Thoracic aorta (tissue), 2 donors: ENCODE measurements at places on chromosomes 3 and 15. TPM values are rescaled to one million over a fixed set of nuclear protein-coding genes. Genes with fewer than 3 reads are reported as not detected.

DNA sequence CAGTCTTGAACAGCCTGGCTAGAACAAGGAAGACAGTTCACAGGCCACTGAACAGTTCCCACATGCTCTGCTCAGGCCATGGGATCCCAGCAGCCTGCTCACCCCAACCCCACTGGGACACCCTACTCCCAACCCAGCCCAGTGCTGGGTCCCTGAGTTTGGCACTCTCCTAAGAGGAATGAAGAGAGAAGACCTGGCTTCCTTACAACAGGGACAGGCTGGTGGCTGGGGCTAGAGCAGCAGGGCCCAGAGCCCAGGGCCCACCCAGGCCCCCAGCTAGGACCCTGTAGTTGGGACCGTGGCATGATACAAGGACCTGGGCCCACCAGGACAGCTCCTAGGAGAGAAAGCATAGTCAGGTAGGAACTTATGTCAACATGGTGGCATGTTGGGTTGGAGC, 43.4 kb downstream of the SEMA3G start:
- no peaks in the 10 kb centered on the region for H3K4me1 ChIP-seq
- no peak overlapping the region for H3K4me3 ChIP-seq
- H3K27ac ChIP-seq = no peak overlapping the region
- no peaks in the 10 kb centered on the region for H3K27me3 ChIP-seq

- H3K4me3 ChIP-seq = no peak overlapping the region
- peaks cover 23% of the 10 kb centered on the region for H3K36me3 ChIP-seq
- peak overlapping the region; percentile 57 for H3K27ac ChIP-seq
- H3K27me3 ChIP-seq = no peaks in the 10 kb centered on the region
- DNase-seq = no peak
- H3K4me1 ChIP-seq = peaks cover 12% of the 10 kb centered on the region
Measured at GRCh38 chr3:53303957-53304356, 43.4 kb downstream of the DCP1A start.

GRCh38 chr3:179229177-179229576, 21.7 kb downstream of the KCNMB3 start:
- no peak overlapping the region for H3K27ac ChIP-seq
- H3K4me3 ChIP-seq = no peak overlapping the region
- H3K4me1 ChIP-seq = no peaks in the 10 kb centered on the region
- DNase-seq = no peak
- peaks cover 12% of the 10 kb centered on the region for H3K36me3 ChIP-seq

DNA sequence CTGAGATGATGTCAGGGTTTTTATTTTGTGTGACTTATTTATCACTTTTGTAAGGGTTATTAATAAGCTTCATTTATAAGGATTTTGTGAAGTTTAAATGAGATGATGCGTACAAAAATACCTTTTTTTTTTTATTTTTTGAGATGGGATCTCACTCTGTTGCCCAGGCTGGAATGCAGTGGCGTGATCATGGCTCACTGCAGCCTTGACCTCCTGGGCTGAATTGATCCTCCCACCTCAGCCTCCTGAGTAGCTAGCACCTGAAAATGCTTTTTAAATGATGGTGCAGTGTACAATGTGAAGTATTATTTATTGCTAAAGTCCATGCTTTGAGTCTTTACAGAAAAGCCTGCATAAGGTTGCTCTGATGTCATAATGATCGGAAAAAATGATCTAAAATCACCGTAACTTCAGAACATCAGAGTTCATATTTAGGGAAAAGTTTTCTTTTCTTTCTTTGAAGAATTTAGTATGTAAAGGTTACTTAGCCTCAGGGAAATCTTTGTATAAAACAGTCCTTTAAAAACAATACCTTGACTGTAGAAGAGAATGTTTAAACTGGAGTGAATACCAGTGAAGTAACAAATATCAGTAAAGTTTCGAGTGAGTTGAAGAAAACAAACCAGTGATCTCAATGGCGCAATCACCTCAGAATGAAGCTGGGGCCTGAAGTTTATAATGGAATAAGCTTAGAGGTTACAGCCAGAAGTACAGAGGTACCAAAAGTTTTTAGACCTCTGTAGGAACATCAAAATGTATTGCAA, 29.7 kb downstream of the TCF12 start:
- H3K4me3 ChIP-seq = no peak overlapping the region
- peaks cover 17% of the 10 kb centered on the region for H3K4me1 ChIP-seq
- H3K27ac ChIP-seq = no peak overlapping the region
- no peaks in the 10 kb centered on the region for H3K27me3 ChIP-seq
- no peak for DNase-seq

DNA sequence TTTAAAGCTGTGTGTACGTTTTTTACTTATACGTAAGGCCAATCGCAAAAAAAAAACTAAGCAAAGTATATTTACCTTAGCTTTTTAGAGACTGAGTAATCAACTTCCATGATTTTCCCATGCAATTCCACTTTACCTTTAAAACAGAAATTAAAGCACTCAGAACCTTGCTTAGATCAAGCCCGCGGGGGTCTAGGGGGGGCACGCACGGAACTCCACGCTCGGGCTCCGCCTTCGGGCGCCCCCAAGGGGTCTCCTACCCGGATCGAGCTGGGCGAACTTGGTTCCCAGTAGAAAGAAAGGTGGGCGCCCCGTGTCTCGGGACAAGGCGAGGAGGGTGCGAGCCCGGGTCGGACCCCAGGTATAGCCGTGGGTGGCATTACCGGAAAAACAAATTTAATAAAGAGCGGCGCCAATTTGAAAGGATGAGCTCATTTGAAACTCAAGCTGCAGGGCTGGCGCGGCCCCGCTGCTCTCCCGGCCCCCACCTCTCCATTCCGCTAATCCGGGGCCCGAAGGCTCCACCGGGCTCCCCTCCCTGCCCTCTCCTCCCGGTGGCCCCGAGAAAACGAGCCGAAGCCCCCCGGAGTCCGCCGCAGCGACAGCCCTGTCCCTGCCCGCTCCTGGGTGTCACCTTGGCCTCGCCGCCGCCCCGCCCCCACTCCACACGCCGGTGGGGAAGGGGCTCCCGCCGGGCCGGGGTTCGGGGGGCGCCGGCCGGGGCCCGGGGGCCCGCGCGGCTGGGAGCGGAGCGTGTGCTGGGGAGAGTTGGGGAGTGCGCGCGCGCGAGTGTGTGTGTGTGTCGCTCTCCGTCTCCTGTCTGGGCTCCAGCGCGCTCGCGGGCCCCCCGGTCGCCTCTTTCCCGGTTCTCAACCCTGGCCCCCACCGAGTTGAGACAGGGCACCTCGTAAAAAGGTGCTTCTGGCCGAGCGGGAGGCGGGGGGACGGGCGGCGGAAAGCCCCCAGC, 1.5 kb downstream of the IGF2BP2 start:
- H3K4me1 ChIP-seq = peaks cover 32% of the 10 kb centered on the region
- H3K27me3 ChIP-seq = peaks cover 20% of the 10 kb centered on the region
- H3K27ac ChIP-seq = peak overlapping the region; percentile 38
- peak overlapping the region; percentile 78 for H3K4me3 ChIP-seq
- H3K36me3 ChIP-seq = no peaks in the 10 kb centered on the region

- no peaks in the 10 kb centered on the region for H3K4me1 ChIP-seq
- H3K27me3 ChIP-seq = no peaks in the 10 kb centered on the region
- no peaks in the 10 kb centered on the region for H3K36me3 ChIP-seq
Measured at GRCh38 chr3:113912552-113913236, 35.1 kb upstream of the ZDHHC23 start.

- no peak overlapping the region for H3K4me3 ChIP-seq
- H3K4me1 ChIP-seq = no peaks in the 10 kb centered on the region
- no peak for DNase-seq
- H3K27ac ChIP-seq = no peak overlapping the region
Measured at GRCh38 chr3:56251343-56251945, 216.8 kb downstream of the ERC2 start.

- no peak overlapping the region for H3K27ac ChIP-seq
- peak overlapping the region; percentile 51 for H3K4me3 ChIP-seq
- no peaks in the 10 kb centered on the region for H3K27me3 ChIP-seq
- no peaks in the 10 kb centered on the region for H3K36me3 ChIP-seq
- peaks cover 30% of the 10 kb centered on the region for H3K4me1 ChIP-seq
- DNase-seq = no peak
Measured at GRCh38 chr3:99545941-99546580, 92.3 kb upstream of the COL8A1 start.

DNA sequence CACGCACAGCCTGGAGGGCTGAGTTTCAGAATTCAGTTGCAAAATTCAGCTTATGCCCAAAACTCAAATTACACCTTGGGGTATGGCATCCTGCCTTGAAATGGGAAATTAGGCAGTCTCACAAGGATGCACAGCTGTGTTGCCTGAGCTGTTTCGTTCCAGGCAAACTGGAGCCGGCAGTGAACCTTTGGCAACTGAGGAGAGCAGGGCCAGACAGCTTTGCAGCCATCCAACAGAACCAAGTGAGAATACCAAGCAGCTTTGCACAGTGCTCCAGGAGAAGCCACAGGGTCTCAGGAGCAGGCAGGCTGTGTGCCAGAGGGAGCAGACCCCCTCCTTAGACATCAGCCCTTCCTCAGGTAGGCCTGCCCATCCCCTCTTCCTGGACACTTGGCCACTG, 32.5 kb upstream of the BFSP2 start:
- H3K4me1 ChIP-seq = no peaks in the 10 kb centered on the region
- H3K27me3 ChIP-seq = no peaks in the 10 kb centered on the region
- no peak overlapping the region for H3K4me3 ChIP-seq
- H3K27ac ChIP-seq = no peak overlapping the region

GRCh38 chr3:56613016-56613415, 56.0 kb downstream of the CCDC66 start:
- H3K4me1 ChIP-seq = no peaks in the 10 kb centered on the region
- no peaks in the 10 kb centered on the region for H3K27me3 ChIP-seq
- no peak overlapping the region for H3K4me3 ChIP-seq
- H3K27ac ChIP-seq = no peak overlapping the region
- no peak for DNase-seq

- H3K4me1 ChIP-seq = peaks cover 20% of the 10 kb centered on the region
- no peak overlapping the region for H3K4me3 ChIP-seq
- no peaks in the 10 kb centered on the region for H3K27me3 ChIP-seq
- no peak overlapping the region for H3K27ac ChIP-seq
- H3K36me3 ChIP-seq = no peaks in the 10 kb centered on the region
Measured at GRCh38 chr3:172388412-172389078, 59.7 kb downstream of the GHSR start.

GRCh38 chr15:99564221-99565048, 1.3 kb upstream of the MEF2A start:
- H3K27ac ChIP-seq = peak overlapping the region; percentile 96
- peaks cover 33% of the 10 kb centered on the region for H3K4me1 ChIP-seq
- H3K27me3 ChIP-seq = no peaks in the 10 kb centered on the region
- DNase-seq = no peak

GRCh38 chr15:88385078-88385700, 82.0 kb downstream of the MRPL46 start:
- H3K4me3 ChIP-seq = no peak overlapping the region
- no peak for DNase-seq
- H3K36me3 ChIP-seq = no peaks in the 10 kb centered on the region

- no peak overlapping the region for H3K27ac ChIP-seq
- no peaks in the 10 kb centered on the region for H3K4me1 ChIP-seq
- H3K4me3 ChIP-seq = no peak overlapping the region
- no peak for DNase-seq
- H3K27me3 ChIP-seq = no peaks in the 10 kb centered on the region
- H3K36me3 ChIP-seq = no peaks in the 10 kb centered on the region
Measured at GRCh38 chr15:29936353-29937049, 114.2 kb upstream of the TJP1 start.

Gene ZKSCAN7
- total RNA-seq = 5.4 TPM

Gene NECTIN3
- total RNA-seq = 37.1 TPM

Gene SCG5
- total RNA-seq = 3.3 TPM

Gene GABRR3
- not detected for total RNA-seq

Gene TRPC1
- total RNA-seq = 37.0 TPM

Gene CKMT1B
- total RNA-seq = not detected

Gene CHRD
- 21.7 TPM for total RNA-seq
